ENCODE measurements at places on chromosomes 2 and 18.

DNA sequence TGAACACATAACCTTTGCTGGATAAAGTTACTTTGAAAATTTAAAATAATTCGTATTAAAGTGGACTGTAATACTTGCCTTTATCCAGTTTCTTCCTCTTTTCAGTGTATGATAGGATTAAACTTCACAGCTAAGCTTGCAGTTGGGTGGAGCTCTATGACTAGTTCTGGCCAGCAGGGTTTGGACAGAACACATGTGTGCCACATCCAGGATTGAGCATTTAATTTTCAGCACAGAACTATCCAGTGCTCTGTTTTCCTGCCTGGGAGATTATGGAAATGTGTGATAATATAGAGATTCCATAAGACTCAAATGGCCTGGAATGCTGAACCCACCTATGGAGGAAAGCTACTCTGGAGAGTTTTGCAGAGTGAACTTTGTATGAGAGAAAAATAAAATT, 200.2 kb downstream of the OSR1 start:
- DNase-seq: no peak

- DNase-seq: no peak
Observed at GRCh38 chr2:100895402-100895801, 75.5 kb downstream of the NPAS2 start.

- no peak for DNase-seq
Observed at GRCh38 chr2:15279201-15279876, 281.8 kb downstream of the NBAS start.

GRCh38 chr2:239263669-239264491, 136.9 kb downstream of the HDAC4 start:
- no peak for DNase-seq

GRCh38 chr2:102502576-102502975, 29.6 kb downstream of the SLC9A4 start:
- DNase-seq: no peak

- no peak for DNase-seq
Observed at GRCh38 chr18:23982155-23983079, 32.1 kb upstream of the TTC39C start.
